NCI-H524 (cell line): ENCODE measurements at places on chromosomes 6 and 20.

DNA sequence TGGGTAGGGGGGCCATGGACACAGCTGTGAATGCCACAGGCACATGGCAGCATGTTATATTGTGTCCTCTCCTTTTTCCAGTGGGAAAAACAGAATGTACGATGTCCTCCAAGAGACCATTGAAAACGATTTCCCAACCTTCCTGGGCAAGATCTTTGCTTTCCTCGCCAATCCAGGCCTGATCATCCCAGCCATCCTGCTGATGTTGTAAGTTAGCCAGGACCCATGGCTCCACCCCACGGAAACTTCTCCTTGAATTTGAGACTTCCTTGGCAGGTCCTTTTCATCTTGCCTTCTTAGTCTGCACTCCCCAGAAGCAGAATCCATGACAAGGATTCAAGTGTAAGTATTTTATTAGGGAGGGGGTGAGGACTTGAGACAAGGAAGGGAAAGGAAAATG is 28.2 kb upstream of the NOP56 start:
- no peak for DNase-seq

GRCh38 chr6:16420715-16421461 is 182.5 kb downstream of the GMPR start:
- no peak for DNase-seq

DNA sequence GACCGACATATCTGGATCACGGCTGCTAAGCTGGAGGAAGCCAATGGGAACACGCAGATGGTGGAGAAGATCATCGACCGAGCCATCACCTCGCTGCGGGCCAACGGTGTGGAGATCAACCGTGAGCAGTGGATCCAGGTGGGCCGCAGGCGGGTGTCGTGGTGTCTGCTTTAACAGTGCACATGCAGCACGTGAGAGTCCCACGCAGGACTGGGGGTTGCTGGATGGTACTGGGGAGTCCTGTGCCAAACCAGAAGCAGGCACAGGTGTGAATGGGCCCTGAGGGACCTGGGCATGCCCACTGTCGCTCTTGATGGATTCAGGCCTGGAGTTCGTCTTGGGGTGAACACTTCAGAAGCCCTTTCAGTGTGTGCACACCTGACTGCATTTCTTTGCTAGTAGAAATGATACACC is 24.6 kb upstream of the C20orf204 start:
- no peak for DNase-seq

DNA sequence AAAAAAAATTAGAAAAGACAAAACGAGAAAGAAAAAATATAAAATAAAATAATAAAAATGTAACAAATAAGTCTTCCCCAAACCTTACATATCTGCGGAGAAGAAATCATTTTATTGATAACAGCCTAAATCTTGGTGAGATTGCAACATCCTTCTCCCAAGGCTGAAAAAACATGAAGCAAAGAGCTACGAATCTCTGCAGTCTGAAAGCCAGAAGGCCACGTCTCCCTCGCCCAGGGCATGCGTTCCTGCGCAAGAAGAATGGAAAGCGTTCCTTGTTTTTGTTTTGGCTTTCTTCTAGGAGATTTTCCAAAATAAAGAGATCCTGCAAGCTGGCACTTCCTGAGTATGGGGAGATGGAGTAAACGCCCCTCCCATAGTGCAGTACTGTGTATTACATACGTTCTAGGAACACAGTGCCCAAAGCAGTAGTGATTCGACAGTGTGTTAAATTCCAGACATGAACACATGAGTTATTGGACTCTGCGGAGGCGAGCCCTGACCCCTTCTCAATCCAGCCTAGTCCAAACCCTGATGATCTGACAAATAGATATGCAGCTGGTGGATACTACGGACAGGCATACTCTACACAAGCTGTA is 126.7 kb upstream of the RREB1 start:
- no peak for DNase-seq

DNA sequence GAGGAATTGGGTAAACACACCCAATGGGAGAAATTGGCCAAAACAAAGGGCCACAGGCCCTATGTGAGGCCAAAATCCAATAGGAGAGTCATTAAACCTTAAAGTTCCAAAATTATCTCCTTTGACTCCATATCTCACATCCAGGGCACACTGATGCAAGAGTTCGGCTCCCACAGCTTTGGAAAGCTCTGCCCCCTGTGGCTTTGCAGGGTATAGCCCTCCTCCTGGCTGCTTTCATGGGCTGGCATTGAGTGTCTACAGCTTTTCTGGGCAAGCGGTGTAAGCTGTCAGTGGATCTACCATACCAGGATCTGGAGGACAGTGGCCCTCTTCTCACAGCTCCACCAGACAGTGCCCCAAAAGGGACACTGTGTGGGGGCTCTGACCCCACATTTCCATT is 160.5 kb downstream of the ADGRG6 start:
- DNase-seq: no peak

GRCh38 chr20:61193164-61193563 is 58.9 kb upstream of the CDH4 start:
- DNase-seq: no peak

GRCh38 chr6:143158113-143158581 is 97.5 kb downstream of the AIG1 start:
- no peak for DNase-seq

DNA sequence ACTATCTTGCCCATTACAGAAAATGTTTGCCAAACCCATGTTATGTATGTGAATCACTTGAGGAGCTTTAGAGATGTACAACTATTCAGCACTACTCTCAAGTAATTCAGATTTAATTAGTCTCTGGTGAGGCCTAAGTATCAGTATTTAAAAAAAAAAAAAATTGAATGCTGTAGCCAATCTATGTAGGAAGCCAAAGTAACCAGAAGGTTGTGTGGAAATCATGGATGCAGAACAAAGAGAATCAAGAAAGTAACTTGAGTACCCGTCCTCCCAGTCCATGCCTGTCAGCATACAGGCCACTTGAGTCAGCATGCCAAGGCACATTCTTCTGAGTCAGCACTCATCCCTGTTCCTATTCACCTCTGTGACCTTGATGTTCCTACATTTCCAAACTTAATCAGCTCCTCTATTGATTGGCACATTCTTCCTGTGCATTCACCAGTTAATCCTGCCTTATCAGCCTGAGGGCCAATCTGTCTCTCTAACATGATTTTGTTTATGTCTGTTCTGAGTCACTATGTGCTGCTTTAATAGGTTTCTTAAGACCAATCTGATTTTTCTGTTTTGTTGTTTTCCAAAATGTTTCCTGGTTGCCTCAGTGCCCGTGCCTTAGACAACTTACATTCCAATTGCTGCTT is 165.6 kb downstream of the KCNQ5 start:
- peak; percentile 54 for DNase-seq

GRCh38 chr6:7901780-7902179 is 8.8 kb downstream of the TXNDC5 start:
- no peak for DNase-seq

GRCh38 chr20:36784116-36784515 is 10.6 kb upstream of the DSN1 start:
- DNase-seq: no peak

DNA sequence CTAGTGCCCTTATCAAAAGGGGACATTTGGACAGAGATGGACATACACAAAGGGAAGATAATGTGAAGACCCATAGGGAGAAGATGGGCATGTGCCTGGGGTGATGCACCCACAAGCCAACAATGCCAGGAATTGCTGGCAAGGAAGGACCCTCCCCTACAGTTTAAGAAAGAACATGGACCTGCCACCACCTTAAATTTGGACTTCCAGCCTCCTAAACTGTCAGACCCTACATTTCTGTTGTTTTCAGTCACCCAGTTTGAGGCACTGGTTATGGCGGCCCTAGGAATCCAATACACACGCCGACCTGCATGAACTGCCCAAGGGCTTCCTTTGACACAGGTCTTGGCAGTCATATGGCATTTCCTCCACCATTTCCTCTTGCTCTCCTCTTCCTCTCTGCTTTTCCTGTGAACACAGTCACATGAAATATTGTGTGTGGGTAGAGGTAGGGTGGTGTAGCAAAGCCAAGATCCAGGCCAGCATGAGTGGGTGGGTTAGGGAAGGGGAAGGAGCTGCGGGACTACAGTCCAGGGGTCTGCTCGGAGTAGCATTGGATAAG is 115.6 kb downstream of the ZDHHC14 start:
- no peak for DNase-seq

DNA sequence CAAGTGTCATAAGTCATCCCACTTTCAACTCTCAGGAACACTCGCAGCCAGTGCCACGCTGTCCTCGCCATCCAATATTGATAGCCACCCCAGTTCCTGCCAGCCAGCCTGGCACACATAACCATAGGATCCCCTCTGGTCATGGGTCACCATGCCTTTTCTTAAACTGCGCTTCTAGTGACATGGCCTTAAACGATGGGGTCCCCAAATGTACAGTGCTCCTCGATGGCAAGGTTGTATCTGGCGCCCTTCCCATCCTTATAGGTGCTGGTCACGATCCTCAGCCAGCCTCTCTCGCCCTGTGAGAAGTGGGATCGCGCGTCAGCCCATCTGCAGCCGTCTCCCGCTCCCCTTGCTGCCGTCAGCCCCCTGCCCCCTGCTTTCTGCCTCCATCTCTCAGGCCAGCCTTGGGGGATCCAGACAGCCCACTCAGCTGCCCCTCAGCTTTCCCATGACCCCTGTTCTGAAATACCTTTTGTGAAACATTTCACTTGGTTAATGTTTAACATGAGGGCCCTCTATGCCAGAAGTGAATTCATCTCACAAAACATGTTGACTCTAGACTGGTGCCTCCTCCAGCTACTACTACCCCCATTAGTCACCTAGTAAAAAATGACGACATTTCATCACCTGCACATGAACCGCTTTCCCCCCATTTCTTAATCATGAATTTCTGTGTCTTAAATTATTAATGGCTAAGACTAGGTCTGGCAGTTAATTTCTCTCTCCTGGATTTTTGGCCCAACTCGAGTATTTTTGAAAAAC is 11.4 kb downstream of the CTSZ start:
- DNase-seq: no peak

DNA sequence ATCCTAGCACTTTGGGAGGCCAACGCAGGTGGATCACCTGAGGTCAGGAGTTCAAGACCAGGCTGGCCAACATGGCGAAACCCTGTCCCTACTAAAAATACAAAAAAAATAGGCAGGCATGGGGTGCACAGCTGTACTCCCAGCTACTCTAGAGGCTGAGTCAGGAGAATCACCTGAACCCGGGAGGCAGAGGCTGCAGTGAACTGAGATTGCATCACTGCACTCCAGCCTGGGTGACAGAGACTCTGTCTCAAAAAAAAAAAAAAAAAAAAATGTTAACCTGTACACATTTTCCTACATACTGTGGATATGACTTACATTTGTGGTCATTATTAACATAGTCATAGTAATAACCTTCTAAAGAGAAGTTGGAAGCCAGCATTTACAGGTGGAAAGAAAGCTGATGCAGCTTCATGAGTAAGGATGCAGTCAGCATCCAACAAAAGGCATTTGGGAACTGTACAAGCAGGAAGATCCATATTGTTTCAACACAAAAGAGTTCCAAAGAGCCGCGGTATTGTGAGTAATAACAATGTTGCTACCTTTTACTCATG is 186.2 kb downstream of the GPX5 start:
- DNase-seq: no peak

DNA sequence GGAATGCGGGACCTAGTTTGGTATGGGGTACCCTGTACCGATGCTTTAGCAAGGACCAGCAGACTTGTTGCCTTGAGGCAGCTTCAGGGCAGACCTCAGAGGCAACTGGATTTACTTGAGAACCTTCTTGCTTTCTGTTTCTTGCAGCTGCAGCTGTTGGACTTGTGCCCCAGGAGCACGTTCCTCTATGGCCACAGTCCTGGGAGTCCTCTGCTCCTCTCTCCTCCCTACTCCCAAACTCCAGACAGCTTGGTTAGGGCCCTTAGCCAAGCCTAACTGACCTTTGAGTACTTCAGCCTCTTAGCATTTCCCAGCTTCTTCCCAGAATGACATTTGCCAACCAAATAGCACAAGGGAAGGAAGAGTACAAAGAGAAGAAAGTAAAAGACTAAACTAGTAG is 34.7 kb downstream of the GHRH start:
- no peak for DNase-seq

GRCh38 chr20:56160956-56161355 is 87.6 kb upstream of the MC3R start:
- DNase-seq: no peak

GRCh38 chr20:59810449-59811187 is 122.8 kb downstream of the SYCP2 start:
- no peak for DNase-seq

GRCh38 chr20:44470327-44470726 is 5.3 kb upstream of the TTPAL start:
- DNase-seq: no peak

GRCh38 chr6:105648276-105648675 is 245.4 kb upstream of the PREP start:
- peak; percentile 90 for DNase-seq

DNA sequence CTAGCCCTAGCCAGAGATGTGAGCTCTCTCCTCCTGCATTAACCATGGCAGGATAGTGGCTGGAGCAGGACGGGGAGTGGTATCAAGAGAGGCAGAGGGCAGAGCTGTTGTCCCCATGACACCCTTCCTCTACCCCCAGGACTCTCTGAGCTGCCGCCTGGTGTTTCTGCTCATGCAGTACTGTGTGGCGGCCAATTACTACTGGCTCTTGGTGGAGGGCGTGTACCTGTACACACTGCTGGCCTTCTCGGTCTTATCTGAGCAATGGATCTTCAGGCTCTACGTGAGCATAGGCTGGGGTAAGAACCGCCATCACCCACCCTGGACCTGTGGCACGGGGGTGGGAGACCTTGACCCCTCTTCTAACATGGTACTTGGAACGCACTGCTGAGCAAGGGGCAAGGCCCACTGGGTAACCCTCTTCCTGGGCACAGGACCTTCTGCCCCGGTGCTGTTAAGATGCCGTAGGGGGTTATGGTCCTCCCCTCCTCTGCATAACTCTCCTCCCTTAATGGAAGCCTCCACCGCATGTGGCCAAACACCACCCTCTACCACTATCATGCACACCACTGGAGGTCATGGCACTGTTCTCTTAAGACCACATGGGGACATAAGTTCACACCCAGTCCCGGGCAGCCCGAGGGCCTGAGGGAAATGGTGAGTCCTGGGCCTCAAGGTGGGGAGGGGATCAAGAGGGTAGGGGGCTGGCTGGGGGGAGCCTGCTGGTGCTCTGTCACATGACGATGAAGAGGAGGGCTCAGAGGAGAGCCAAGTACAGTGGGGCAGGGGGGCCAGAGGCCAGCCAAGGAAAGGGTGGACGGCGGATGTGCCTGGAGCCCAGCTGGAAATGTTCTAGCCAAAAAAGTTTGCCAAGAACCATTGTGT is 25.1 kb downstream of the GLP1R start:
- DNase-seq: no peak
